Stimulated activated CD4-positive, alpha-beta T cell treated with anti-CD3 and anti-CD28 coated beads, Interleukin-12 subunit alpha, Interleukin-12 subunit beta, amount 100 ng/mL, for 24 hours (primary cell): ENCODE measurements at places on chromosomes 3 and 15.

- DNase-seq: no peak
Measured at GRCh38 chr3:133863911-133864310, 31.8 kb downstream of the RAB6B start.

- DNase-seq: no peak
Measured at GRCh38 chr3:139893267-139893962, 41.6 kb upstream of the CLSTN2 start.

DNA sequence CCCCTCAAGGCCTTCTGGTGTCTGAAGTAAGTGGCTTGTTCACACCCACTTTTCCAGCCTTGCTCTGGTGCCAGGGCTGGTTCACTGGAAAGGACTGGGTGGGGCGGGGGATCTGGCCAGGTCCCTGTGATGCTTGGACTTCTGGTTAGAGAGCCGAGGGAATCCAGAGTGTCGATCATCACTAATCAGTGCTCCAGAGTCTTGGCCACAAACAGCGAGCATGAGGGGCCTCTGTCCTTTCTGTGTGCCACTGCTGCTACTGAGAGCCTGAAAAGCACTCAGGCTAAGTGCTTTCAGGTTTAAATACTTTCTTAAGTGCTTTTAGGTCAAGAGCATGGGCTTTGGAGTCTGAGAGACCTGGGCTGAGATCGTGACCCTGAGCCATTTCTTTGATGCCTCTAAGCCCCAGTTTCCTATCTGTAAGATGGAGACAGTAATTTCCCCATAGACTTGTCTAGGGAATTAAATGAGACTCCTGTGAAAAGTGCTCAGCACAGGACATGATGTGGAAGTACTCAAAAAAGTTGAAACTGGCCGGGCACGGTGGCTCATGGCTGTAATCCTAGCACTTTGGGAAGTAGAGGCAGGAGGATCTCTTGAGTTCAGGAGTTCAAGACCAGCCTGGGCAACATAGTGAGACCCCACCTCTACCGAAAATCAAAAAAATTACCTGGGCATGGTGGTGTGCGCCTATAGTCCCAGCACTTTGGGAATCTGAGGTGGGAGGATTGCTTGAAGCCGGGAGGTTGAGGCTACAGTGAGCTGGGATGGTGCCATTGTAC lies 53.8 kb upstream of the SEC22A start:
- DNase-seq: no peak

DNA sequence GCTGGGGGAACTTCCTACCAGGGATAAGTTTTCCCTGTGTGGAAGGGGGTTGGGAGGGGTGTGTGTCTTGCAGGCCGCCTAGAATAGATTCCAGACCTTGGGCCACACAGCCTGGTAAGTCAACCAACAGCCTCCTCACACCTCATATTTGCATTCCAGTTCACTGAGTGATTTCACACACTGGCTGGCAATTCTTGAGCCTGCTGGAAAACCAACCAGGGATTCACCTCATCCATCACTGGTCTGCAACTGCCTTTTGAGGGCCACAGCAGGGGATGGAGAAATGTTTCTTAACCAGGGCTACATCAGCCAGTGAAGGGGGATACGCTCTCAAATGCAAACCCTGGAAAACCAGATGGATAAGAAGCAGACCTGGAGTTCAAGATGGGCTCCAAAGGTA lies 2.0 kb downstream of the FSTL1 start:
- DNase-seq: no peak

DNA sequence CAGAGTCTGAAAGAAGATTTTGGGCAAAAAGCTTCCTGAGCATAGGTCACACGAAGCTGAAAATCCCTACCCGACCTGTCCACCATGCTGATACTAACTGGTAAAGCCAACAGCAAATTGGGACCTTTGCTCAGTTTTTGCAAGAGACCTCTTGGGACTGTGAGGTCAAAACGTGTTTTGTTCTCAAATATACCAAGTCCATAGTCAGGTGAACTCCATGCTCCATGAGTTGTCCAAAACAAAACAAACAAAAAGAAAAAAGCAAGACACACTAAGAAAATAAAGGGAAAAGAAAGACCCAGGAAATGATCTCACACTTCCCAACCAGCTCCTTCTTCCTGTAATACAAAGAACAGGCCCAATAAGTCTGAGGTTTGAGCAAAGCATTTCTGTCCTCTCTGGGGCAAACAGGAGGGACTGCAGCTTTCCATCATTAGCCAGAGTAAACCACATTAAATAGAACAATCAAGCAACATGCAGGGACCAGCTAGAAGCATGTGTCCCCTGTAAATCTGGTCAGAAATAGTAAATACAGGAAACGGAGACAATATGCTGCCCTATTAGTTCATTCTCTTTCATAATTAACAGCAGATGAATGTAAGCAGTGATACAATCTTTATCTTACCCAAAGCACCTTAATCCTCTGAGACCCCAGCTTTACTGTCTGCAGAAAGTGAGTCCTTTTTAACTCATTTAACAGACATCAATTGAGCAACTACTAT lies 125.0 kb upstream of the LIPC start:
- DNase-seq: no peak

DNA sequence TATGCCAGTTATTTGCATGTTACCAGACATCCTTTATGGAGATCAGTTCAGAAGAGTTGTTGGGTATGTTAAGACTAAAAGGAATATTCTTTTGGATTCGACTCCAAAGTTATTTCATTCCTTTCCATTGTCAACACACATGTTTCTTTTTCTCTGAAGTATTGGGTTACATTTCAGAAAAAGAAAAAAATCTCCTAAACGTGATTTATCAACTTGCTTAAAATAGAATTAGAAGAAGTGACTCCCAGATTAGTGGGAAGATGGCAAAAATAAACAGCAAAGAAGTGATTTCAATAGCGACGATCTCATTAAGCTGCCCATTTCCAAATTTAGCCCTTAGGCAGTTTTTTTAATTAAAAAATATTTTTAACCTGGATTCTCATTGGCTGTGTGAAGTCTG lies 85.4 kb downstream of the TIGIT start:
- no peak for DNase-seq

DNA sequence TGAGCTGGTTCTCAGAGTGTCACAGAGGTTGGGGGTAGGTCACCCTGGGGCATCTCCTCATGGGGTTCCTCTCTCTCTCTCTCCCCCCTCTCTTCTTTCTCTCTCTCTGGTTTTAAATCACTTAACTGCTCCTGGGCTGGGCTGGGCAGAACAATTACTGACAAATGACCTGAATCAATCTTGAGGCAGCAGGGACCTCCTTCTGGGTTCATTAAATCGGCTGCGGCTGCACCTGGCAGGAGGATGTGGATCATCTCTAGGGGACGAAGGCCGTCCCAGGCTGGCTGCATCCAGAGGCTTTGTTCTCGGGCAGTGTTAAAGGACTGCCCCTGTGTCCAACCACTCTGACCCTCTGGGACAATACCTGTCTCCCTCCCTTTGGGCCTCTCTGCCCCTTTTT lies 143.1 kb downstream of the TLE3 start:
- no peak for DNase-seq

GRCh38 chr15:57329582-57330367 lies 46.5 kb upstream of the CGNL1 start:
- no peak for DNase-seq

GRCh38 chr15:48571510-48571909 lies 74.0 kb downstream of the FBN1 start:
- DNase-seq: no peak

GRCh38 chr3:174220775-174221554 lies 638.2 kb upstream of the NAALADL2 start:
- no peak for DNase-seq

DNA sequence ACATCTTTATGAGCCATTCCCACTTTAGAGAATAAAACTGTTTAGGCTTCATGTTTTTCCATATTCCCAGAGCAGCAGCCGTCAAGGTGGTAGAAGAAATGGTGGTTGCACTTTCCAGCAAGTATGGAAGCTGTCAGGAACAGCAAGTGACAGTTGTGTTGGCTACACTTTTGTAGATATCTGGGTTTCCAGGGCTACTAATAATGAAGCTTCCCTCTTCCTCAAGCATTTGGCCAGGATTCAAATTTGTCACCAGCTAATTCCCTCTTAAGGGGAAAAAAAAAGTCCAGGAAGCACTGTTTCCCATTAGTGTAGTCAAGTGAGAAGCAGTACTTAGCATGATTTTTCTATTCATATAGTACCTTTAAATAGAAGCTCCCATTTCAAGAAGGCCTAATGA lies 252.8 kb downstream of the IGSF11 start:
- DNase-seq: no peak

DNA sequence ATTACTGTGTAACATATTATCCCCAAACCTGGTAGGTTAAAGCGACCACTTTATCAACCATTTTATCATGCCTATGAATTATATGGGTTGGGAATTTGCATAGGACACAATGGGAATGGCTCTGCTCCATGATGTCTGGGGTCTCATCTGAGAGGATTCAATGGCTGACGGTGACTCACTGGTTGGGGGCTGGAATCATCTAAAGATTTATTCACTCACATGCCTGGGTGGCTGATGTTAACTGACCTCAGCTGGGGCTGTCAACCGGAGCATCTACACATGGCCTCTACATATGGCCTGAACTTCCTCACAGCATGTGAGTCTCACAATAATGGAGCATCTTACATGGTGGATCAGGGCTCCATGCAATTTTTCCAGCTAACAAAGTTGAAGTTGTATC lies 313.1 kb upstream of the PPP2R3A start:
- no peak for DNase-seq

GRCh38 chr15:52795464-52796227 lies 5.5 kb upstream of the ONECUT1 start:
- DNase-seq: no peak

DNA sequence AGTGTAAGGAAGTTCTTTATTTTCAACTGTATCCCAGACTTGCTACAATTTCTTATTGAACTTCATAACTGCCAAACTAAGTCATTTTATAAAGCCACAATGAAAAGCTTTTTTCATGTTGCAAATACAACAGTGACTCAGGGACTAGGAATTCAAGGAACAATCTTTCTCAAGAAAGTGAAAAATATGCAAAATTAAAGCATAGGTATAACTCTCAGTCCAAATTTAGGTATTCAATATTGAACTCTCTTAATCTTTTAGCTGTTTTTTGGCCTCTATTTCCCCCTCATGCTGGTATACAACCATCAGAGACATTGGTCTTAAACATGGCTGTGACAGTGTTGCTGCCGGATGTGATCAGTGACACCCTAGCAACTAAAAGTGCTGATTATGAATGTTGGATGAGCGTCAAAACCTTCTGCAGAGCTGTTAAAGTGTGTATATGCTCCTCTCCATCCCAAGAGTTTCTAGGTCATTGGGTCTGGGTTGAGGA lies 476.9 kb downstream of the ZNF385D start:
- DNase-seq: no peak

- DNase-seq: no peak
Measured at GRCh38 chr3:176928582-176928931, 268.7 kb downstream of the TBL1XR1 start.

- DNase-seq: no peak
Measured at GRCh38 chr15:31325595-31326155, 960 bp upstream of the KLF13 start.

DNA sequence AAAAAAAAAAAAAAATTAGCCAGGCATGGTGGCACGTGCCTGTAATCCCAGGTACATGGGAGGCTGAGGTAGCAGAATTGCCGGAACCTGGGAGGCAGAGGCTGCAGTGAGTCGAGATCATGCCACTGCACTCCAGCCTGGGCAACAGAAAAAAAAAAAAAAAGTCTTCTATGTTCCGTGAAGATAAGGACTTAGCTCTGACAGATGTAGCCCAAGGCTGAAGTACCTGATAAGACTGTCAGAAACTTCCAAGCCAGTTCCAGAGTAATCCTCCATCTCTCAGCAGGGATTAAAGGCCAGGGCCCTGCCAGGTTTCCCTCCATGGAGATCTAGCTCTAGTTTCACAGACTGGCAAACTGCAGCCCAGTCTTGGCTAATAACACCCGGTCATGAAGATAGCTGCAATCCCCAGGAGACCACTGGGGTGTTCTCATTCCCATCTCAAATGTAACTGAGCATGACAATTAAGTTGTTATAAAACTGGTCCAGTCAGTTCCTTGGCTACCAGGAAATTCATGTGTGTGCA lies 8.5 kb downstream of the CDCP1 start:
- DNase-seq: no peak

- DNase-seq: no peak
Measured at GRCh38 chr3:138023754-138024153, 13.8 kb downstream of the CLDN18 start.

- no peak for DNase-seq
Measured at GRCh38 chr3:175207361-175207760, 348.2 kb downstream of the NAALADL2 start.

GRCh38 chr3:90092994-90093393 lies 985.6 kb downstream of the EPHA3 start:
- no peak for DNase-seq

- DNase-seq: no peak
Measured at GRCh38 chr3:42739401-42740158, 33.5 kb downstream of the CCDC13 start.

DNA sequence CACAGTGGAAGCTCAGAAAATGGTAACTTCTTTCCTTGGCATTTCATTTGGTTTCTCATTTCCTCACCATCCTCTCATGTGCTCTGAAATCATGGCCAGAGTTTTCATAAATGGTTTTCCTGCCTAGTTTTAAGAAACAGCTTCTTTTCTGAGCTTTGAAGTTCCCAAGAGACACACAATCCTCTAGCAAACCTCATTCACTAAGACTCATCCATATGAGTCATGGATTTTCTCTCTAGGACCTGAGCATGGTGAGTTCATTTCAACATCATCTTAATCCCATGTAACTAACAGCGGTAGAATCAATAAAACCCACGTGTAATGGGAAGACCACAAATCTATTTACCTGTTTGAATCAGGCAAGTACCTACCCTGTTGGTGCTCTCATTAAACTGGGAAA lies 274.5 kb upstream of the LRTM1 start:
- no peak for DNase-seq

DNA sequence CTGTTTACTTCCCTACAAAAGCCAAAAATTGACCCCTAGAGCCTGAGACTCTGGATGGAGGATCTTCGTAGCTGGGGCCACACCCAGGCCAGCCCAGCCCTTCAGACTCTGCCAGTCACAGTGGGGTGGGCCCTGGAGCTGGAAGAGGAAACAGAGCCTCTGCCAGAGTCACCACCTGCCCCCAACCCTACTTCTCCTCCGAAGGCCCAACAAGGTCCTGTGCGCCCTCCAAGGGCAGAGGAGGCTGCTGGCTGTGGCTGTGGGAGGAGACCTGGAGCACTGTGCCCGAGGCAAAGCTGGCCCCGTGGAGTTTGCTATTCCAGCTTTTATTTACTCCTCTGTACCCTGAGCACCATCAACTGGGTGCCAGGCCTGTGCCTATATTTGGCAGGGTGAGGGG lies 19.0 kb downstream of the CISH start:
- DNase-seq: no peak

GRCh38 chr15:73518876-73519733 lies 76.1 kb downstream of the REC114 start:
- no peak for DNase-seq

DNA sequence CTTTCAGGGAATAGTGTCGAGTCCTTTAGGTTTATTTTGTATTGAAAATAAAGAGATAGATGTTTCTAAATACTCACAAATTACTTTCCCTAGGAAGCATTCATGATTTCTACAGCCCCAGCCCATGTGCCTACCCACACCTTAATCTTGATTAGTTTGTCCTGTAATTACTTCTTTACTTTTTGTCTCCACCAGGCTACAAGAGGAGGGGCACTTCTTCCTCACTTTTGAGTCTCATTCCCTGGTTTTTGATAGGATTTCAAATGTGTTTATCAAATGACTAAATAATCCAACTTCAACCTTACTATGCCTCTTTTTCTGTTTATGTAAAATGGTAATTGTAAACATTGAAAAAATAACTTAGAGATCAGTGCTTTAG lies 1.8 kb downstream of the PXK start:
- DNase-seq: no peak
